T-cell (primary cell): ENCODE measurements at places on chromosomes 13 and 19.

- no peak for DNase-seq
Observed at GRCh38 chr19:39795001-39795400, 16.3 kb downstream of the LEUTX start.

DNA sequence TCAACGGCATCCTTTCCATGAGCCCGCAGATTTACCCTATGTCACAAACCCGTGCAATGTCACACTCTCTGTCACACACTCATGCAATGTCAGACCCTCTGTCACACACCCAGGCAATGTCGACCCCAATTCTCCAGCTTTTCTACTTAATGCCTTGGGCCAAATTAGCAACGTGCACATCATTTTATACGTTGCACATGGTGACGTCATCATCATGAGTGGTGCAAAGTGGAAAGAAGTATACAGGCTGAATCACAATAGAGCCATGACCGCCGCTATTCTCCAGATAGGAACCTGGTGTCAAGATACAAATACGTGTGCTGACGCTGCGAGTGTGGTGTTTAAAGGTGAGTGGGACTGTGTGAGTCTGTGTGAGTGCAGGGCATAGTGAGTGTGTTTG lies 21.7 kb upstream of the ZNF845 start:
- DNase-seq: no peak

DNA sequence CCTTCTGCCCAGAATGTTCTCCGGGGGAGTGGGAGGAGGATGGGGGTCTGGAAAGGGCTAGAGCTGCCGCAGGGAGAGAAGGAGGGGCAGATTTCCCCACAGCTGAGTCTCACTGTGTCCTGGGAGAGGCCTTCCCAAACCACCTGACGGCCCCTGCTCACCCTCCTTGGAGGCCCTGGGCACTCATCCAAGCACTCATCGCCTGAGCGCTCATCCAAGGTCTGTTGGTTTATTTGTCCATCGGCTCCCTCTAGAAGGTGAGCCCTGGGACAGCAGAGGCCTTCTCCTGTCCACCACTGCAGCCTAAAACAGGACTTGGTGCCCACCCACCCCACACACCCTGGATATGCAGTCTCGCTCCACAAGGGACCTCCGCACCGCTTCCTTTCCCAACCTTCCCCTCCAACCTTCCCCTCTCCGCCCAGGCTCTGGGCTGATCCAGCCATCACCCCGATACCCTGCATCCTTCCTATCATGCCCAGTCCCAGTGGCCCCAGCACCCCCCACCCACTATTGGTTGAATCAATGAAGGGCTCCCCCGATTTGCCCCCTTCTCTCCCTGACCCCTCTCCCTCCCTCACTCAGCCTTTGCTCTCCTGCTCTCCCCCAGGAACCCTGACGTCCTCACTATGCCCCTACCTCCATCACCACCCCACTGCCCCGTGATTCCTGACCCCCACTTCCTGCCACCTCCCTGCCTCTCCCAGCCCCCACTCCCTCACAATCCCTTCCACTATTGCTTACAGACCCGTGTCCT lies 1.7 kb downstream of the UBXN6 start:
- no peak for DNase-seq

GRCh38 chr19:41707502-41707812 lies 969 bp upstream of the CEACAM5 start:
- DNase-seq: no peak

GRCh38 chr19:37654629-37655300 lies 500 bp downstream of the ZFP30 start:
- peak; percentile 20 for DNase-seq

- no peak for DNase-seq
Observed at GRCh38 chr19:46610851-46611770, 10.0 kb downstream of the CALM3 start.

DNA sequence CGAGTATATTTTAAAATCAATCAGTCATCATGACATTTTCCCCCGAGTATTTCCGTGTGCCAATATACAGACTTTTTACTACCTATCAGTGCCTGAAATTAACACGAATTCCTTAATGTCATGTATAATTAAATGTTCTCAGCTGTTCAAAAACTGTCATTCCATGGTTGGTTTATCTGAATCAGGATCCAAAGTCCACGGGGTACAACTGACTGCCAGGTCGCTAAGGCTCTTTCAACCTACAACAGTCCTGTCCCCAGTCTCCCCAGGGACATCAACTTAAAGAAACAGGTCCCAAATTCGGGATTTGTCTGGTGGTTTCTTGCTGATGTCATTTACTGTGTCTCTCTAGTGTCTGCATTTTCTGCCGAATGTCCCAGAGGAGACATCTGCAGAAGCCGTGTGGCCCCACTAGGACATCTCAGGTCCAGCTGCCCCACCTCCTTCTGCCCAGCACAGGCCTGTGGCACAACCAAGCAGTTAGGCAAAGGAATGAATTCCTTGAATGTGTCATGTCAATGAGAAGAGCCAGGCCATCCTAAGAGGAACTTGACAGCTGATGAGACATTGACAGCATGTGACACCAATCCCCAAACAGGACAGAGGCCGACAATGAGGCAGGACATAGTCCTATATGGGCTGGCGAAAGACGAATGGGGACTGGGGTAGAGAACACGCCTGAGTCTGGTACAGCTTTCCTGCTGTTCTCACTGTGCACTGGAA lies 109.5 kb downstream of the STK24 start:
- no peak for DNase-seq

DNA sequence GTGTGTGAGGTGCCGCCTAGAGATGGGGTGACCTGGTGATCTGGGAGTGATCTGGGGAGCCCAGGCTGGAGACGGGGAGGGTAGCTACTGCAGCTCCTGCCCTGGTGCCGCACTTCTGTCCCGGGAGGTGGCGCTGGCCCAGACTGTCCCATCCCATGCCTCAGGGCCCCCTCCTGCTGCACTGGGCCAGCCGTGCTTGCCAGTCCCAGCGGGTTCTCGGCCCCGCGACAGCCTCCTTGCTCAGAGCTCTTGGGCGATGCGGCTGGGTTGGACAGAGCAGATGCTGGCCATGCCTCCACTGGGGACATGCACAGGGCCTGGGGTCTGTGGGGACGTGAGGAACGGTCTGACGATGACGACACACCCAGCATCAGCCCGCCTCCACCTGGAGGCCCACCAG lies 2.5 kb downstream of the RAX2 start:
- no peak for DNase-seq

GRCh38 chr19:50377051-50377461 lies 799 bp downstream of the NR1H2 start:
- DNase-seq: peak; percentile 58

- DNase-seq: no peak
Observed at GRCh38 chr19:31957711-31958110, 387.7 kb upstream of the ZNF507 start.

GRCh38 chr13:41443969-41444368 lies 13.4 kb upstream of the RGCC start:
- DNase-seq: no peak

- DNase-seq: peak; percentile 100
Observed at GRCh38 chr19:49766007-49766929, 533 bp upstream of the AP2A1 start.

DNA sequence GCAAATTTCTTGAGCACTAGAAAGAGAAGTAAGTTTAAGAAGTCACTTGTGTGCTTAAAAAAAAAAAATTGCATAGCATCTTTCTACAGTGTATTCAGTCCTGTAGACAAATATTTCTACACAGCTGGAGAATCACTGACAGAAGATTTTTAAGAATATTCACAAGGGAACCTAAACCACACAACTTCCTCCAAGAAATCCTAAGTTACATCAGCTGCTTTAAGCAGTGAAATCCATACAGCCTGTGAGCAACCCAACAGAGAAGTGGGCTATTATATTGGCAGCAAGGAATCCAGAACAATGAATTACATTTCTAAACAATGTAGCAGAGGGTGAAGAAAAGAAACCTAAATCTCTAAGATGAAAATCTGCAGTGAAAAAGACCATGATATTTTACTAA lies 1.5 kb downstream of the DOCK9 start:
- no peak for DNase-seq

DNA sequence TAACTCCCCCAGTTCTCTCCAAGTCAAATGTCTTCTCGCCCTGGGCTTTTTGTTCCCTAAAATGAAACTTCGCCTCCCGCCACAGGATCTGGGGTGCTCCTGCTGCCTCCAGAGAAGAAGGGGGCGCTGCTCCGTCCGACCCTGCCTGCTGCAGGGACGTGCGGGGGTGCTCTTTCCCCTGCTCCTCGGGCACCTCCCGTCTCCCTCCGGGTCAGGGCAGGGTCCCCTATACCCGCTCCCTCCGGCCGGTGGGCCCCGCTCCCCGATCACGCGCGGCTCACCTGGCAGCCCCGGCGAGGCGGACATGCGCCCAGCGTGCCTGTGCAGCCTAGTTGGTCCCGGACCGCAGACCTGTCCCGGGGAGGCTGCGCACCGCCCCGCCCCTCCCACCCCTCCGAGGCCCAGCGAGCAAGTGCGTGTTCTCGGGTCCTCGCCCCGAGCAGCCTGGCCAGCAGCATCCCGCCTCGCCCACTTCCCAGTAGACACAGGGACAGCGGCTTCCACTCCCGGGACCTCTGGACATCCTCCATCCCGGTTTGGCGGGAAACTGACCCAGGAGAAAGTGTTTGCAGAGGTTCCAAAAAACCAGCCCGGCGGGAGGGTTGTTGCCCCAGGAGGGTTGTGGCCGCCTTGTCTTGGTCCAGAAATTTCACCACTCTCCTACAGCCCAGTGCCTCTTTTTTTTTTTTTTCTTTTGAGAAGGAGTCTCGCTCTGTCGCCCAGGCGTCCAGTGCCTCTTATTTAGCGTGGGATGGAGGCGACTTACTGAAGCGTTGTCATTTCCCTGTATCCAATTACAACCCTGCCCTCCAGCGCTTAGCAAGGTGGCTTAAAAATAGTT lies at the start of gene OXGR1:
Gene OXGR1 (minus strand): TSS at position 460 of the 841 bp plus-strand sequence. CDS start 6,717 bp downstream, outside the sequence.
- DNase-seq: no peak

DNA sequence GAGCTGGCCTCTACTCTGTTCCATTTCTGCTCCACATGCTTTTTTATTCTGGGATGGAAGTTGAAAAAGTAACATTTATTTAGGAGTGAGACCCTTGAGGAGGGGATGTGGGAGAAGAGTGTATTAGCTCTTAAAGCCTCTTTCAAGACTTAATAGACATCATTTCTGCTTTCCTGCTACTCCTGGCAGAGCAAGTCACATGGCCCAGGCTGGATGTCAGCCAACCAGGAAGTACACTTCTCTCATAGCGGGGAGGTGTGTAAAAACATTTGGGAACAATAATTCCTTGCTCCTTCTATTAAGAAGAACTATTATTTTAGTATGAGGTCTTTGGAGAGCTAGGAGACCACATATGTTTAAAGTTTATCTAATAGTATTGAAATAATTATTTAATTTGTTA lies 40.6 kb upstream of the FAM216B start:
- no peak for DNase-seq

GRCh38 chr13:67725999-67726398 lies 495.9 kb upstream of the PCDH9 start:
- DNase-seq: no peak

DNA sequence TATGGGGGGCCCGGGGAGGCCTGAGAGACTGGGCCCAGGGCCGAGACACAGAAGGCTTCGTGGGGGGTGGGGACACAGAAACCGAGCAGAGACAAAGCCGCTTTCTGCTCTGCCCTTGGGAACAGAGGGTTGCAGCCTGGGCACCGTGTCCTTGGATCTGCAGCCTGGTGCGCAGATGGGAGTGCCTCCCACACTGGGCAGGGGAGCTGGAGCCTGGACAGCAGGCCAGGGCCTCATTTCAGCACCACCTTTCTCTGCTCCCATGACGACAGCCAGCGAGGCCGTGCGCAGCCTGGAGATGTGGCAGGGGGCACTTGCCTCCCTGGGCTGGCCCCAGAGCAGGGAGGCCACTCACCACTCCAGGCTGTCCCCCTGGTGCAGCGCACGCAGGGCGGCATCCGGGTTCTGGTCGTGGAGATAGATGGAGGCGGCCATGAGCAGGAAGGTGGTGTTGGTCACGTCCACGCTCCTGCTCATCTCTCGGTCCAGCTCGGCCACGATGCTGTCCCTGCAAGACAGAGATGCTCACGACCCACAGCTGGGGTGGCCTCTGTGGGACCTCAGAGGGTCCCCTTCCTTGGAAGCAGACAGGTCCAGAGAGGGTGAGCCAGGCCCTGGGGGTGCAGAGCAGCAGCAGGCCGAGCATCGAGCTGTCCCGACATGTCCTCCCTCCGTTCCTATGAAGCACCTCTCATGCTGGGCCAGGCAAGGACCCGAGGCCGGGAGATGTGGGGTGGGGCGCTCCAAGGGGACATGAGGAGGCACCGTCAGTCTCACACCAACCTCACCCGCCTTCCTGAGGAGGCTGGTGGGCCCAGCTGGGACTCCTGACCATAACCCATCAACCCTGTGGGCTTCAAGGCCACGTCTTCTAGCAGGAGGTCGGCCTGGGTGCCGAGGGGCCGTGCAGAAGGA lies 10.9 kb upstream of the CERS1 start:
- DNase-seq: no peak

DNA sequence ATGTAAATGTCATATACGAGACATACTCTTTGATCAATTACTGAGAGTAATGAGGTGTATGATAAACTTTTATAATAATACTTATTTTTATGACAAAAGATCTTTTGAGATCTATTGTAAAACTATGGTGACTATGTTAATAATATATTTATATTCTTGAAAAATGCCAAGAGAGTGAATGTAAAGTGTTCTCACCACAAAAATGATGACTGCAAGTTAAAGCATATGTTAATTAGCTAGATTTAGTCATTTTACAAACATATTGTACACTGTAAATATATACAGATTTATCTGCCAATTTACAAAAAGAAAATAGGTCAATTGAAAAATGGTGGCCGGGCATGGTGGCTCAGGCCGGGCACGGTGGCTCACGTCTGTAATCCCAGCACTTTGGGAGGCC lies 81.0 kb downstream of the GPC6 start:
- DNase-seq: no peak

DNA sequence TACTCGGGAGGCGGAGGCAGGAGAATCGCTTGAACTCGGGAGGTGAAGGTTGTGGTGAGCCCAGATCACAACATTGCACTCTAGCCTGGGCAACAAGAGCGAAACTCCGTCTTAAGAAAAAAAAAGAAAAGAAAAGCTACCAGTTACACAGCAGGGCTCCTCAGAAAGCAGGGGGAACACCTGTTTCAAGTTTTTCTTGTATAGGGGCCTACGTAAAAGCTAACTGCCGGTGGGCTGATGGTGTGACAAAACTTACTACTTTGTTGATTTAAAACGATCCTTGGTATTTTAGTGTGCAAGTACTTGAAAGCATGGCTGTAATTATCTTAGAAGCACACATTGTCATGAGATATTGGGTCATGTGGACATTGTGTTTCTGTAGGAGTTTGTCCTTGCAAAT lies 15.7 kb upstream of the ERVV-1 start:
- DNase-seq: no peak

- no peak for DNase-seq
Observed at GRCh38 chr19:4896372-4896771, 6.3 kb downstream of the ARRDC5 start.

DNA sequence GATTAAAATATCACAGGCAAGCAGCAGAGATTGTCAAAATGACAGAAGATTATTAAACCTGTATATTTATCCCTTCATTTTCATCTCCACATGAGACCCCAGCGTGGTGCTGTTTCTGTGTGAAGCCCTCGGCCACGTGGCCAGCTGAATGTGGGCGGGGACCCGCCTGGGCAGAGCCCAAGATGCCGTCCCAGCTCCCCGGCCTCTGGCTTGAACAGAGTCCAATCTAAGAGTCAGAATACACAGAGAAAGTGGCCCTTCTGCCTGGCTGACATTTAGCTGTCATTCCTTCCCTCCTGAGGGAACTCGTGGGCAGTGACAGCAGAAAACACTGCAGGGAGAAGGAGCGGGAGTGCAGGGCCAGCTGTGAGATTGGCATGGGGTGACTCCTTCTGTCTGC lies 34.9 kb upstream of the UQCRFS1 start:
- no peak for DNase-seq

- no peak for DNase-seq
Observed at GRCh38 chr19:13493516-13494310, 12.6 kb downstream of the CACNA1A start.
